ENCODE measurements at places on chromosomes 5 and 9.

- DNase-seq, result no peak
These were observed 158.9 kb downstream of the ADAMTSL1 start for GRCh38 chr9:18632632-18633403.

- DNase-seq, result no peak
These were observed 10.5 kb downstream of the CSF1R start for GRCh38 chr5:150075806-150076205.

- no peak for DNase-seq
These were observed 33.1 kb downstream of the APTX start for GRCh38 chr9:32968101-32969011.

GRCh38 chr5:67306965-67307607, 110.5 kb upstream of the CD180 start:
- DNase-seq, result no peak

GRCh38 chr9:69044240-69045219, 9.0 kb downstream of the FXN start:
- DNase-seq, result no peak

All from activated naive CD8-positive, alpha-beta T cell treated with anti-CD3 and anti-CD28 coated beads, Interleukin-2, amount 50 U/mL, for 16 hours (primary cell).